Dermis blood vessel endothelial cell (primary cell): ENCODE measurements at places on chromosomes 3 and 15. TPM values are rescaled to one million over a fixed set of nuclear protein-coding genes. Genes with fewer than 3 reads are reported as not detected.

GRCh38 chr3:79521221-79521848 lies 246.5 kb downstream of the ROBO1 start:
- peak; percentile 77 for DNase-seq

DNA sequence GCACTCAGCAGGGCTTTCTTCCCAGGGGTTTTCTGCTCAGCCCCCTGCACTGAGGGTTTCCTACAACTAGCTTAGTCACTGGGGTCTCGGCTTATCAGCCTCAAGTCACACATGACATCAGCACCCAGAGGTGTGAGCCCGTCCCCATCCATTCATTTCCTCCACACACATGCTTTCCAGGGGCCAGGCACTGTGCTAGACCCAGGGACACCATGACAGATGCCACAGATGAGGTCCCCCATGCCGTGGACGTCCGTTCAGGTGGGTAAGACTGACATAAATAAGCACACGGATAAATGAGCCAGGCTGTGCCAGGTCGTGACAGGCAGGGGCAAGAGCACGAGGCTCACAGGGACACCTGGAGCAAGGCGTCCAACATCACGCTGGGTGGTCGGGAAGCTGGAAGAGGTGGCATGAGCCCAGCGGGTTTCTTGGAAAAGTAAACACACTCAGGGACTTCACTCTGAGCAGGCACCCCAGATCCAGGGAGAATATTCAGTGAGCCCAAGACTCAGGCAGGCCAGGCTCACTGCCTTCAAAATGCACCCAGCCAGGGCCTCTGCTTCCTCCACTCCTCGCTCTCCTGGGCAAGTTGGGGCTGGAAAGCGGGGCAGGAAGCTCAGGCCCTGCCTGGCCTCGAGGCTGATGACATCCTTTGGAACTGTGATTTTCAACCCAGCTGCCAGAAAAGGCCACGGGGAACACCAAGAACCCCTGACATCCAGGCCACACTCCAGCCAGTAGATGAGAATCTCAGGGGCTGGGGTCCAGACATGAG lies 139.3 kb downstream of the CHSY1 start:
- DNase-seq = no peak

SPESP1 gene
- 1.5 and 4.6 TPM in 2 replicates for total RNA-seq

PLEKHO2 gene
- 61.3 and 65.9 TPM in 2 replicates for total RNA-seq

CPB1 gene
- not detected in 2 replicates for total RNA-seq

GRCh38 chr15:42544853-42545629 lies 3.6 kb downstream of the LRRC57 start:
- DNase-seq = no peak

DLL4 gene
- 128 and 158 TPM in 2 replicates for total RNA-seq

DNA sequence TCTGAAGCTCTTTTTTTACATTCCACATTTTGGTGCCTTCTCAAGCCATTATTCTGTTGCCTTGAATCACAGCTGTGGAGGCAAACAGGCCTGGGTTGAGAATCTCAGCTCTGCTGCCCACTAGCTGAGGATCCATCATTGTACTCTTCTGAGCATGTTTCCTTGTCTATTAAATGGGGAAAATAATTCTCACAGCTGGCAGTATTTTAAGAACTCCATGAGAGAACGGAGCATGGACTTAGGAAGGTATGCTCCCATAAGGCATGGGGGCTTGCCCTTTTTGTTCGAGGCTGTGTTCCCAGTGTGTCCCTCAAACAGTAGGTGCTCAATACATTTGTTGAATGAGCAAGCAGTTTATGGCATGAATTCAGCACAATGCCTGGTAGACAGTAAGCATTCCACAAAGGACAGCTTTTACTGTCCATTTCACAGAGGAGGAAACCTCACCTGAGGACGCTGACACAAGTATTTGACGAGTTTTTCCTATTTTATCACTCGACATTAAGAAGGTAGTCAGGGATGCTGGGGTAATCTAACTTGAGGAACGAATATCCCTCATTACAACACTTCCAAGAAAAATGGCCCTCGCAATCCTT lies 2.1 kb upstream of the PTPRG start:
- DNase-seq = peak; percentile 45

DNA sequence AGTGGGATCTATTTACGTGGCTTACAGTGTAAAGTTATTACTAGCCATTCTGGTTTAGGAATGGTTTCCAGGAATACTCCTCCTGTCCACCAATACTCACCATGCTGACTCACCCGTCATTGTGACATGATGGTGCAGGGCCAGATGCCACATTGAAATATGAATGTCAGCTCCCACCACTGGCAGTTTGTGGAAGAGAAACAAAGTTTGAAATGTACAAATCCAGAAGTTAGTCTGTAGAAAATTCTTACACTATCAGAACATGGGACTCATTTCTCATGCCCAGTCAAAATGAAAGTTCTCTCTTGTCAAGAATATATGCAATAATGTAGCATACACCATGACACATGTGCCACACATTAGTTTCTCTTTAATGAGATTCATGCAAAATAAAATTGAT lies 14.4 kb upstream of the TSPAN3 start:
- DNase-seq = no peak

DNA sequence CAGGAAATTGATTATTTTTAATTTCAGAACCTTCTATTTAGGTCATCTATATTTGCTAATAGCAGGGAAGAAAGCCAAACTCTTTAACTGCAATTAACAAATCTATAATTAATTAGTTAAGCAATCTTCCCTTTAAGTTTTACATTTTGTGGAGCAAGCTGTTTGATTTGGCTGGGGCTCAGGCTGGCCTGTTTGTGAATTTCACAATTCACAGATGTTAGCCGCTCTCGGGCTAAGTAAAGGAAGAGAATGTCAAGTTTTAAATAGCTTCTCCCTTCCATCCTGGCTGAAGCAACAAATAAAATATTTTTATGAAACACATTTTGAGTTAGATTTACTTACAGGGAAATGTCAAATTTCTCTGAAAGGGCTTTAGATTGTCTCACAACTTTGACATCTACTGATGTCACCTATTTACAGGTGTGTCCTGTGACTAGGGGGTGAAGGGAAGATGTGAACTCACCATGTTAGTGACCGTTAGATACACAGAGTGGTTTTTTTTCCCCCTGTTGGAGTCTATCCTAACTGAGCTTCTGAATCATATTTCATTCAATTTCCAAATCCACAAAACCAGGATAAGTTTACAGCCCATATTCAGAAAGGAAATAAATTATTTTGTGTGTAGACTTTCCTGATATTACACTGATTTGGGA lies 1.3 kb upstream of the TP63 start:
- no peak for DNase-seq
